ENCODE measurements at places on chromosomes 2 and 18.
A peak's percentile ranks its signal among the peaks of the same experiment; 100 is the strongest.

DNA sequence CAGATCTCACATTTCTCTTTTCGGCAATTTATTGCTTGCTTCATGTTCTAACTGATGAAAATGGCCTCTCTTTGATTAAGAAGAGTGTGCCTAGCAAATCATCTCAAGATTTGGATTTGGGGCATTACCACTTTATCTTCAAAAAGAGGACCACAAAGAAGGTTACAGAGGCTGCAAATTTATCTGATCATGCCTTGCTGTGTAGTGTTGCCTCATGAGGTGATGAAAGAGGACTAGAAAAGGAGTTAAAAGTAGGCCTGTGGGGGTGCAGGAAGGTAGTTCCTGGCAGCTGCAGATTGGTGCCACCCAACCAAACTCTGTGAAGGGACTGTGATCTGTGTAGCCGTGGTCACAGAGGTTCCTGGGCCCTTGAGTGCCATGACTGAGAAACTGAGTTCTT is 69.2 kb downstream of the PRELID3A start:
- no peak for DNase-seq

DNA sequence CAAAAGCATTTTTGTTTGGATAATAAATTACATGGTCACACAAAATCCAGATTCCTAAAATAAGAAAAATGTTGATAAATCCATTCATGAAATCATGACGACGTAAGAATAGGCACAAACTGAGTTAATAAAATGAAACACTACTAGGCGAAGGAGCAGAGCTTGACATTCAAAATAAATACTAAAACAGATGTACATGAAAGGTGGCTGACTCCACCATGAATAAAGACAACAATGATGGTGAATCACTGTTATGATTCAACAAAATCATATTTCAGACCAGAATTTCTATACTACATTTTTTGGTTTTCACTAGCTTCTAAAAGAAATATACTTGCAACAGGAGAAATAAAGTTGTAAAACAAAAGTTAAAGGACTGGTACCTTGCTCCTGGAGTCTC is 122.0 kb upstream of the RNU4ATAC start:
- DNase-seq: no peak

DNA sequence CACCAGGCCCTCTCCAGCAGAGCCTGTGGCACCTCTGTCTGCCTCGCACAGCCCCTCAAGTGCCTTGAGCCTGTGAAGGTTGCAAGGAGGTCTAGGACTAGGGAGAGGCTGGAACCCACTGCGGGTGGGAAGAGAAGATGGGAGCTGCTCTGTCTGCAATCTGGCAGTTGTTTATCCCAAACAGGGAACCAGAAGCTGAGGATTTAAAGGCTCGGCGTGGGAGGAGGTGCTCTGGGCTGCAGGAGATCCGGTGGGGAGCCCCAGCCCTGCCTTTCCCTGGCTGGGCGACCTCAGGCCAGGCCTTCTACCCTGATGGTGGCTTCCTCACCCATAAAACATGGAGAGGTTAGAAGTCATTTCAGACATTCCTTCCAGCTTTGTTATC is 174.1 kb downstream of the SMAD7 start:
- no peak for DNase-seq

DNA sequence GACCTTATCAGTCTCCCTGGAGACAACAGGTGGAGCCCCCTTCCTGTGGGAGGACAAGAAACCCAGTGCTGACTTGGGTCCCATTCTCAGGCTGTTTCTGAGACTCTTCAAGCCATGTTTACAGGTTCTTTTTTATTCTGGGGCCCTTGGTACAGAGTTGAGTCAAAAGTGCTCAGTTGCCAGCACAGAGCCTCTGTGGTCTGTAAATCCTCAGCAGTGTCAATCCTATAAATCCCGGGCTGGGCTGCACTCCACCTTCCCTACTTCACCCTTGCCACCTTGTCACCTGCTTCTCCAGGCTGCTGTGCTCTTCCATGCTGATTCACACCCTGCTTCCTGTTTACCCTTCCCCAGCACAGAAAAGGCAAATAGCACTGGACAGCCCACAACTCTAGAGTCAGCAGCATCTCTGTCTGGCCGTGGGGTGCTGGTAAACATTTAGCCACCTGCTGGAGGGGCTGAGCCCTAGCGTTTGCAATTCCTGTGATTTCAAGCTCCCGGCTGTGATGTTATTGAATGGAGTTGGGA is 74.7 kb downstream of the TNFRSF11A start:
- DNase-seq: no peak

DNA sequence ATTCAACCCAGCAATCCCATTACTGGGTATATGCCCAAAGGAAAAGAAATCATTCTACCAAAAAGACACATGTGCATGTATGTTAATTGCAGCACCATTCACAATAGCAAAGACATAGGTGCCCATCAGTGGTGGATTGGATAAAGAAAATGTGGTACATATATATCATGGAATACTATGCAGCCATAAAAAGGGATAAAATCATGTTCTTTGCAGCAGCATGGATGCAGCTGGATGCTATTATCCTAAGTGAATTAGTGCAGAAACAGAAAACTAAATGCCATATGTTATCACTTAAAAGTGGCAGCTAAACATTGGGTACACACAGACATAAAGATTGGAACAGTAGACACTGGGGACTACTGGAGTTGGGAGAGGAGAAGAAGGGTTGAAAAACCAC is 82.2 kb downstream of the MYO3B start:
- no peak for DNase-seq

GRCh38 chr2:226215902-226216503 is 583.6 kb downstream of the IRS1 start:
- DNase-seq: peak; percentile 5

GRCh38 chr2:144458541-144458940 is 61.4 kb downstream of the ZEB2 start:
- no peak for DNase-seq

DNA sequence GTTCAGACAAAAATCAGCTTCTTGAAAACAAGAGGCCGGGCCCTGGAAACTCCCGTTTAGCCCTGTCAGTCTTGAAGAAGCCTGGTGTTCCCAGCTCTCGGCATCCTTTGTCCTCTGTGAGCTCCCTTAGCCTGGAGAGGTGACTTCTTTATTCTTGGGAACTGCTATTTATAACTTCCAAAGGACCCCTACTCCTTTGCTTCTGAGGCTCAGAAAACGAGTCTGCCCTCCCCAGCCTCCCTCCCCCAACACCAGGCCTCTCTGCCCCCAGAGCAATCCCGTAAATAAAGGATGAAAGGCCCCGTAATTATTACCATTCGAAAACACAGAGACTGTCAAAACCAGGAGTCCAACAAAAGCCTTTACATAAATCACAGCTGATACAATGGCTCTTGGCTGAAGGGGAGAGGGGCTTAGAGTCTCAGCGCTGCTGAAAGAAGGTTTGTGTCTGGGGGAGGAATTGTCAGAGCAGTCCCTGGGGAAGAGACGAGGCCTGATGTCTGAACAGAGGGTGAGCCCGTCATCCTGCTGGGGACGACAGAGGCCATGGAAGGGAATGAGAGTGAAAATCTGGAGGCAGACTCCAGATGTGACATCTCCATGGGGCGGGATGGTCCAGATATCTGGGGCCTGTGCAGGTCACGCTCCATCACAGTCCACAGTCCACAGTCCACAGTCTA is 283.0 kb downstream of the MYCN start:
- DNase-seq: no peak

DNA sequence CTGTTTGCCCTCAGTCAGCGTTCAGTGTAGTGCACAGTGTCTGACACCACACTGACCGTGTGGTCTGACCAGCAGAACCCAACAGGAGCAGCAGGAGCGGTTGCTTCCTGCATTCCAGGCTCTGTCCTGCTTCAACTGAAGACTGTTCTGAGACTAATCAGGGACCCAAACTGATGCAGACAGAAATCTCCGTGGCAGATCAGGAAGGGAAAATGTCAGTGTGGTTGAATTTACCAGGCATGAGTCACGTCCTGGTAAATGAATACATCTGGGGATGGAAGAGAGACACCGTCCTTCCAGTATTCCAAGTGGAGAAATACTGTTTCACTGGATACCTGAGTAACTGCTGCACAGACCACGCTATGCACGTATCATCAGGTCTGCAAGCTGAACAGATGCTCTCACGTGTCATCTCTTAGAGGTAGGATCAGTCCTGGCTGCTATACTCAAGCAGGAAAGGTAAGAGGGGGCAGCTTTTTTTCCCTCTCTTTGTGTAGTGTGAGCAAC is 223.6 kb upstream of the EPAS1 start:
- DNase-seq: no peak

DNA sequence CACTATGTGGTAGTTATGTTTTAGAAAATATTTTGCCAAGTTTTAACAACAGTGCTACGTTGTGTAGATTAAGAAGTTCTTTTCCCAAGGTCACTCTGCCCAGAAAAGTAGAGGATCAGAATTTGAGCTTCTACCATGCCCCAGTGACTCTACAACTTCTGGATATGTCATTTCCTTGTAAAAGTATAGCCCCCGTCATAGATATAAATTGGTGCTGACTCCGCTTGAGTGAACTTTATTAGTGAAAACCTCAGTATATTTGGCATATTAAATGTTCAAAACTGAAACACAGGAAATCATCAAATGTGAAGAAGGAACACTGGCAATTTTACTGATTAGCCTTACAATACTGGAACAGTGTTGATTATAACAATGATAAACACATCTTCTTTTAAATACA is 256.7 kb upstream of the UBE2E3 start:
- no peak for DNase-seq

GRCh38 chr2:120586507-120587278 is 149.0 kb upstream of the GLI2 start:
- no peak for DNase-seq

DNA sequence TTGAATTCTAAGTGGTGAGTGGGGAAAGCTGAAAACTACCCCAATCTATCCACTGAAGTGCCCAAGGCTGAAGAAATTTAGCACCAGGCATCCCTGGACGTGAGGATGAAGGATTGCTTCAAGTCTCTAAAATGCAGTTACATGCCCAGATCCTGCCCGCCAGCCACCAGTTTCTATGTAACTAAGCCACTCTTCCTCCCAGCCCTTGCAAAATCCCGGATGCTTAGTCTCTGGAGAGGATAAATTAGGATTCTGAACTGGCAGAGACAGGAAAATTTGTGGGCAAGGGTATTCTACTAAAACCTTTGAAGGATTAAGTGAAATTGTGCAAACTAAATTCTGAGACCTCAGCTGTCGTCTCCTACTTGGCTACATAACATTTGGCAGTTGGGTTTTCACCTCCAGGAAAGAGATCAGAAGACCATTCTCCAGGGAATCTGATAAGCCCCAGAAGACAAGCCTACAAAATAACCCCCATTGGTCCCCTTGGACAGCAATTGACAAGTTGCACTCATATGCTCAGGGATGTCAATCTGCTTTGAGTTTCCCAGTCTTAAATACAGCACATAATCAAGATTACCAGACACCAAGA is 93.9 kb upstream of the CD226 start:
- no peak for DNase-seq

- DNase-seq: no peak
These were observed 17.4 kb downstream of the SLC38A11 start for GRCh38 chr2:164937864-164938401.

- no peak for DNase-seq
These were observed 123.4 kb upstream of the CDH20 start for GRCh38 chr18:61209801-61210200.

GRCh38 chr18:59657012-59657411 is 40.2 kb downstream of the CCBE1 start:
- no peak for DNase-seq

DNA sequence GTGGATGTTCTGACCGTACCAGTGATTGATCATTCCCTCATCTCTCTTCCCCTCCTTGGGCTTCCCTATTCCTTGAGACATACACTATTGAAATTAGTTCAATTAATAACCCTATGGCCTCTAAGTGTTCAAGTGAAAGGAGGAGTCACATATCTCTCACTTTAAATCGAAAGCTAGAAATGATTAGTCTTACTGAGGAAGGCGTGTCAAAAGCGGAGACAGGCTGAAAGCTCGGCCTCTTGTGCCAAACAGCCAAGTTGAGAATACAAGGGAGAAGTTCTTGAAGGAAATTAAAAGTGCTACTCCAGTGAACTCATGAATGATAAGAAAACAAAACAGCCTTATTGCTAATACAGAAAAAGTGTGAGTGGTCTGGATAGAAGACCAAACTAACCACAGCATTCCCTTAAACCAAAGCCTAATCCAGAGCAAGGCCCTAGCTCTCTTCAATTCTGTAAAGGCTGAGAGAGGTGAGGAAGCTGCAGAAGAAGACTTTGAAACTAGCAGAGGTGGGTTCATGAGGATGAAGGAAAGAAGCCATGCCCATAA is 144.4 kb upstream of the LYPD6 start:
- no peak for DNase-seq

GRCh38 chr18:73684647-73685046 is 463.0 kb downstream of the FBXO15 start:
- DNase-seq: no peak

DNA sequence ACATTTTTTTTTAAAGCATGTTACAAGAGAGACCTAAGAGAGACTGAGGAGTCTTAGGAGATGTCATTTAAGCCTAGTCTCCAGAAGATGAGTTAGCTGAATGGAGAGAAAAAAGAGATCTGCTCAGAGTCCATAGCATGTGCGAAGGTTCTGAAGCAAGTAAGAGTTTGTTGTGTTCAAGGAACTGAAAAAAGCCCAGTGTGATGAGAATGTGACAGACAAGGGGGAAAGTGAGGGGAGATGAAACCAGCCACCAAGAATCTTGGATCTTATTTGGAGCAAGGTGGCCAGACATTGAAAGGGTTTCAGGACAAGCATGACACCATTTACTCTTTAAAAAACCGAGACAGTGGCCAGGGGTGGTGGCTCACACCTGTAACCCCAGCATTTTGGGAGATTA is 5.2 kb upstream of the MOB1A start:
- DNase-seq: no peak

GRCh38 chr2:168642873-168643272 is 159.6 kb upstream of the NOSTRIN start:
- DNase-seq: no peak

DNA sequence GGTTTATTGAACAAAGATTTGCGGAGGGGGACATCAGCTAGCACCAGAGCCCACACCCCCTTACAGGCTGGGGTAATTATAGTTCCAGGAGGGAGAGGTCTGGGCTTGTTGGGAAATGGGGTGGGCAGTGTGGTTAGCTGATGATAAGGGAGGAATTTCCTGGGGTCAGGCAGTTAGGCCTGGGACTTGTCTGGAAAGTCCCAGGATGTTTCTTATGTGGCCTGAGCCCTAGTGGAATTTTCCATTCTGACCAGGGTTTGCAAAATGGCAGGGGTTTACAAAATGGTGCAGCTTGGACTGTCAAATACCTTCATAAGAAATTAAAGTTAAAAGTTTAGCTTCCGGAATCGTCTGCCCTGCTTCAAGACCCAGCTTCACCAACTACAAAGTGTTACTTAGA is 199.1 kb downstream of the FBXO15 start:
- no peak for DNase-seq

Data from T-helper 2 cell (primary cell).